Foreskin fibroblast (primary cell): ENCODE measurements at places on chromosomes 1 and 21.

GRCh38 chr1:25743164-25744139, 56.5 kb upstream of the SELENON start:
- DNase-seq = peak; percentile 58

DNA sequence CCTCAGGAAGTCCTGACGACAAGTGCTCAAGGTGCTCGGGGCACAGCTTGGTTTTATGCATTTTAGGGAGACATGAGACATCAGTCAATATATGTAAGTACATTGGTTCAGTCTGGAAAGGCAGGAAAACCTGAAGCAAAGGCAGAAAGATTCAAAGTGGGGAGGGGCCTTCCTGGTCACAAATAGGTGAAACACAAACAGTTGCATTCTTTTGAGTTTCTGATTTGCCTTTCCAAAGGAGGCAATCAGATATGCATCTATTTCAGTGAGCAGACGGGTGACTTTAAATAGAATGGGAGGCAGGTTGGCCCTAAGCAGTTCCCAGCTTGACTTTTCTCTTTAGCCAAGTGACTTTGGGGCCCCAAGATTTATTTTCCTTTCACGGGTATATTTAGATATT, 8.9 kb upstream of the RNF187 start:
- DNase-seq = no peak

GRCh38 chr1:32766328-32766972, 50.7 kb downstream of the YARS1 start:
- no peak for DNase-seq

GRCh38 chr1:78549331-78549730, 58.6 kb downstream of the PTGFR start:
- no peak for DNase-seq

GRCh38 chr1:25695090-25695770, 78.6 kb downstream of the MAN1C1 start:
- DNase-seq = peak; percentile 97

- no peak for DNase-seq
Observed at GRCh38 chr1:10489291-10490055, 14.7 kb downstream of the PEX14 start.

GRCh38 chr1:177983482-177984135, 13.8 kb upstream of the SEC16B start:
- peak; percentile 40 for DNase-seq

DNA sequence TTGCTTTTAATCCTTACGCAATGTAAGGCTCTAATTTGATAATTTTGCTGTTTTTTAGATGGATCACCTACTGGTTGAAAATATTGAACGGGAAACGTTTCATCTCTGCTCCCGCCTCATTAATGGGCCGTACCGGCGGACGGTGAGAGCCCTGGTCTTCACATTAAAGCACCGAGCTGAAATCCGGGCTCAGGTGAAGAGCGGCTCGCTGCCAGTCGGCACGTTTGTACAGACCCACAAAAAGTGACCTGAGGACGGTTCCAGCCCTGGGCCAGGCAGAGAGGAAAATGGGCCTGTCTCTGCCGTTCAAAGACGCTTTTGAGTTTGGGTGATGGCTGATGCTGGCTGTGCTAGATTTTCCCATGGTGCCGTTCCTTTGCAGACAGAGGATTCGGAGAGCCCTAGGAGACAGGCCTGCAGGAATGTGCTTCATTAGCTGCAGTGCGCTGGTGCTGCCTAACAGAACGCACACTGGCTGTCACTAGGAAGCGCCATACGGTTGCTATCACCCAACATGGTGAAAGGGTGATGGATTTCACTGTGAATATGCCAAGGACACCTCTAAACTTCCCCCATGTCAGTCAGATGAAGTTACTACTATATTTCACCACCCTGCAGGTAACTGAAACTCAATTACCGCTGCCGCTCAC, 42.9 kb downstream of the TCEANC2 start:
- DNase-seq = no peak

GRCh38 chr1:202691816-202692215, 18.4 kb downstream of the SYT2 start:
- no peak for DNase-seq

GRCh38 chr21:44948426-44949120, 8.7 kb downstream of the SLX9 start:
- DNase-seq = no peak

- DNase-seq = no peak
Observed at GRCh38 chr1:232327269-232327668, 302.7 kb downstream of the SIPA1L2 start.

- no peak for DNase-seq
Observed at GRCh38 chr1:70627910-70628309, 216.8 kb downstream of the CTH start.

GRCh38 chr1:100629391-100629790, 90.2 kb upstream of the VCAM1 start:
- no peak for DNase-seq

GRCh38 chr1:178241057-178241456, 147.2 kb downstream of the RASAL2 start:
- peak; percentile 51 for DNase-seq

- peak; percentile 20 for DNase-seq
Observed at GRCh38 chr21:39153373-39153772, 29.9 kb downstream of the PSMG1 start.

GRCh38 chr1:14755518-14756252, 157.2 kb downstream of the KAZN start:
- no peak for DNase-seq
